NB4 (cell line): ENCODE measurements at places on chromosomes 6 and 20.
A peak's percentile ranks its signal among the peaks of the same experiment; 100 is the strongest.

DNA sequence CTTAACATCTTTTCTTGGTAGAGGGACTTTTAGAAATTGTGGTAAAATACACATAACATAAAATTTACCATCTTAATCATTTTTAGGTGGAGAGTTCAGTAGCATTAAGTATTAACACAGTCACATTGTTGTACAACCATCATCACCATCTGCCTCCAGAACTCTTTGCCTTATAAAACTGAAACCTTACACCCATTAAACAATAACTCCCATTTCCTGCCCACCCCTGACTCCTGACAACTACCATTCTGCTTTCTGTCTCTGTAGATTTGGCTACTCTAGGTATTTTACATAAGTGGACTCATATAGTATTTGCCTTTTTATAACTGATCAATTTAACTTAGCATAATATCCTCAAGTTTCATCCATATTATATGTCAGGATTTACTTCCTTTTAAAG lies 88.7 kb downstream of the ZHX3 start:
- DNase-seq, result no peak

DNA sequence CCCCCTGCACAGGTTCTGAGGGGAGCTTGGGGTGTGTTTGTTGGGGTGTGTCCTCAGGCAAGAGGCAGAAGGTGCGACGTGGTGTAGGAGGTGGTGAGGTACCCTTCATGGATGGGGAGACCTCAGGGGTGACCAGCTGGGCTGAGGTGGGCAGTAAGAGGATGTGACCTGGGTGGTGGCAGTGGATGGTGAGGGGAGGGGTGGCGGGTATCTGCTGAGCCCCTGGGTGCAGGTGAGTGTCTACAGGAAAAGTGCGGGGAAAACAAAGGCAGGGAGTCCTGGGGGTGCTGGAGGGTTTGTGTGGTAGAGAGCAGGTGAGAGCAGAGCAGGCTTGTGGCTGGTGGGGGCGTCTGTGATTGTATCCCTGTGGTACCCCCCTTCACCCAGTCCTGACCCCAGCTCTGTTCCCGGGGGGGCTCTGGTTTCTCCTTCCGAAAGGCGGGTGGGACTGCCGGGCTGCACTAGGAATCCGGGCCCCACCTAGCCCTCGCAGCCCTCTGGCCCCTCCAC lies 631 bp downstream of the RAET1L start:
- DNase-seq, result no peak

GRCh38 chr6:127288705-127289104 lies 22.0 kb downstream of the RNF146 start:
- no peak for DNase-seq

DNA sequence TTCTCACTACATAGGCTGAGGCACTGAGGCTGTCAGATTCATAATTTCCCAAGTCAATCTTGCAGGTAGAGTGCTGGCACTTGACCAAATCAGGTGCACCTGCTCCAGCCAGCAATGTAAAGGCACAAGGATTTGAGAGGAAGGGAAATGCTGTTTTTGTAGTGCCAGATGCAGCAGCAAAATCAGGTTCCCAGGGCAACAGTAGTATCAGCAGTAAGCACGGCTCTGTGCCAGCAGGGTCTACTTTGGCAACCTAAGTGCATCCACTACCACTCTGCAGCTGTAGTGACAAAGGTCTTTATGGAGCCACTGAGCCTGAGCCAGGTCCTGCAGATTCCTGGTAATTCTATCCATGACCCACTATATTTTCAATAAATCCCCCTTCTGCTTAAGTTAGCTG lies 329.5 kb downstream of the TPBG start:
- no peak for DNase-seq

DNA sequence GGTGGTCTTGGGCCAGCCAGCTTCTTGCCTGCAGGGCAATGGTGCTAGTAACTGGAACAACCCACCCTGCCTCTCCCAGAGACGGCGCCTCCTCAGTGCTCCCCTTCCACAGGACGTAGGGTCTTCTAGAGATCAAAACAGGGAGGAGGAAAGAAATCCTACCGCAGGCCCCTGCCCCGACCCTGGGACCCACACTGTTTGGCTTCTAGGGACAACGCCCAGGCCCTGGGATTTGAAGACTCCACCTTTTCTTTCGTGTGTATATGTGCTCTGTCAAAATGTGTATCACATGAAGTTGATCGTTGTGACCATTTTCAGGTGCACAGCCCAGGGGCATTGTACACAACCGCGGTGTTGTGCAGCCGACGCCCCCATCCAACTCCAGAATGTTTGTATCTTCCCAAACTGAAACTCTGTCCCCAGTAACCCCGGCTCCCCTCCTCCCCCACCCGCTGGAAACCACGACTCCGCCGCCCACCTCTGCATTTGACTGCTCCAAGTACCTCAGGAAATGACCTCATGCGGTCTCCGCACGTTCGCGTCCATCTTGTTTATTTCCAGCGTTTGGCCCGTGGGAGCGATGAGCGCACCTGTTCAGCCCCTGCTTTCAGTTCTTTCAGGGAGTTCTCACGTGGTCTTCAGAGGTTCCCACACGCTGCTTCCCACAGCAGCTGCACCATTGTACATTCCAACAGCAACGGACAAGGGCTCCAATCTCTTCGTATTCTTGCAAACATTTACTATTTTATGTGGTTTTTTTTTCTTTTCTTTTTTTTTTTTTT lies 3.4 kb upstream of the BHLHE23 start:
- peak; percentile 76 for DNase-seq

DNA sequence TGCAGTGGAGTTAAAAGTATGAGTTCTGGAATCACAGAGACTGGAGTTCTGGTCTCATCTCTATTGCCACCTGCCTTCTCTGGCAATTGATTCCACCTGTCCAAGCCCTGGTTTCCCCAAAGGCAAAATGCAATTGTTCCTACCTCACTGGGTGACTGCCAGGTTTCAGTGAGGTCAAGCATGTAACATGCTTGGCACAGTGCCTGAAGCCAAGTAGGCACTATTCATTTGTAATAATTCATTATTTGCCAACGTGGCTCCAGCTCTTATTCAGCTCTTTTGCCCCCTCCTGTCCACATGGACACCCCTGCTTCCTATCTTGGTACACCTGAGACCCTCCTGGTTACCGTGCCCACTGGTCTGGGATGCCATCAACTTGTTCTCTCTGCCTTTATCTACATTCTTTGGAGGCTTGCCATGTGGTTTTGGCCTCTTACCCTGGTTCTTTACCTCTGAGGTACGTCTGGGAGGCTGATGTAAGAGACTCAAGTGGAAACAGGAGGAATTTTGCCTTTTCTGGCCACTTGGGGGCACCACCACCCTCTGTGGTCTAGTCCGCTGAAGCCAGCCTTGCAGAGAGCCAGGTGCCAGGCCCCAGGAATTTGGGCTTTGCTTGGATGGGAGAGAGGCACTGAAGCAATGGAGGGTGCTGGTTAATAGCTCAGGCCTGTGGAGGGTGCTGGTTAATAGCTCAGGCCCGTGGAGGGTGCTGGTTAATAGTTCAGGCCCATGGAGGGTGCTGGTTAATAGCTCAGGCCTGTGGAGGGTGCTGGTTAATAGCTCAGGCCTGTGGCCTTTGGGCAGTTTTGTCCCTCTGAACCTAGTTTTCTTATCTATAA lies 1.7 kb downstream of the KCNK15 start:
- DNase-seq, result peak; percentile 72

DNA sequence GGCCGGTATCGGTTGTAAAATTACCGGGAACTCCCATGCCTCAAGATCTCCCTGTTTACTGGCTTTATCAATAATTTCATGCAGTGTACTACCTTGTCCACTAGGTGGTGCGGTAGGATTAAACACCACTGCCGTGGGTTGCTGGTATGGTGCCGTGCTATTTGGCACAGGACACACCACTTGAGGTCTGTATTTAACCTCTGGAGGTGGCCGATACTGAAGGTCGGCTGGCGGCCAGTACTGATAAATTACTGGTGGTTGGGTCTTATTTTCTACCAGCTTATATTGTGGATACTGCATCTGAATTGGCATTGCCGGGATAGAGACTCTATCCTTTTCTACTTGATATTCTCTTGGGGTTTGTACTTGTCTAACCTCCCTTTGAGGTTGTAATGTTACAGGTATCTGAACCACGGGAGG lies 14.3 kb upstream of the PTCRA start:
- peak; percentile 90 for DNase-seq

DNA sequence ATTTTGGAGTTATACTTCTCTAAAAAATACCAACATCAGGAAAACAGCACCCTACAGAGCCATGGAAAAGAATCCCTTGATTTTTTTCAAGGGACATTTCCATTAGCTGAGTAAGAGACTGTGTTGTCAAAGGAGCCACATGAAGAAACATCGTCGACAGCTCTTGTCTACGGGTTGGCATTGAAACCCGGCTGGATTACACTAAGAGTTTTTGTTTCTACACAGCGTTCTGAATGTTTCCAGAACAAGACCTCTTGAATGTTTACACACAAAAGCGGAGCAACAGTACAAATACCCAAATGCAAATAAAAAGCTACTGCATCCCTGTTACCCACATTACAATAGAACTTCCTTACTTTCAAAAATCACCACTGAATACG lies 2.4 kb upstream of the MYLK4 start:
- DNase-seq, result no peak

- DNase-seq, result no peak
Observed at GRCh38 chr20:38628580-38629470, 27.2 kb downstream of the ARHGAP40 start.

- peak; percentile 73 for DNase-seq
Observed at GRCh38 chr6:157273756-157274470, 49.4 kb downstream of the TMEM242 start.

- DNase-seq, result no peak
Observed at GRCh38 chr6:91824331-91824730, 1237.5 kb upstream of the MAP3K7 start.

GRCh38 chr20:1328680-1329330 lies at the start of gene SDCBP2:
SDCBP2 (minus strand) TSS chr20:1329139; CDS start chr20:1320416, 8,723 bp downstream.
- no peak for DNase-seq

DNA sequence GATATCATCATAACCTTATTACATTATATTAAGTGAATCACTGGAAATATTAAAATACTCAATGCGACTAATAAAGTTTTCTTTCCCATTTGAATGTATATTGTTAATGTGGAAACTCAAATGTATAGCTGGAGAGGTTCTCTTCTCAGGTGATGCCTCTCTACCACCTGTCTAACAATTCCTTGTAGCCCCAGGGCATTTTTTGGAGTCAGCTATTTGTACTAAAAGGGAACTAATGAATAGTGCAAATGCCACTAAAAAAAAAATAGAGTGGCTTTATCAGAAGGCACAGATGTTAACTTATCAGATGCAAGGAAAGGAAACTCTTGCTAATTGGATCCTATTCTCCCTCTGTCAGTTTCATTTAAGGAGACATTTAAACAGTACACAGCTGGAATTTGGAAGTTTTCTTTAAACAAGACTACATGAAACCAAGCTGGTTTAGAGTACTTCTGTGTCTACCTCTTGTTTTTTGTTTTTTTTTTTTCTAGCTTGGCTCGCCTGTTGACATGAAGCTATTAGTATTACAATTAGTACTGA lies 897.0 kb upstream of the SLC35B3 start:
- no peak for DNase-seq

DNA sequence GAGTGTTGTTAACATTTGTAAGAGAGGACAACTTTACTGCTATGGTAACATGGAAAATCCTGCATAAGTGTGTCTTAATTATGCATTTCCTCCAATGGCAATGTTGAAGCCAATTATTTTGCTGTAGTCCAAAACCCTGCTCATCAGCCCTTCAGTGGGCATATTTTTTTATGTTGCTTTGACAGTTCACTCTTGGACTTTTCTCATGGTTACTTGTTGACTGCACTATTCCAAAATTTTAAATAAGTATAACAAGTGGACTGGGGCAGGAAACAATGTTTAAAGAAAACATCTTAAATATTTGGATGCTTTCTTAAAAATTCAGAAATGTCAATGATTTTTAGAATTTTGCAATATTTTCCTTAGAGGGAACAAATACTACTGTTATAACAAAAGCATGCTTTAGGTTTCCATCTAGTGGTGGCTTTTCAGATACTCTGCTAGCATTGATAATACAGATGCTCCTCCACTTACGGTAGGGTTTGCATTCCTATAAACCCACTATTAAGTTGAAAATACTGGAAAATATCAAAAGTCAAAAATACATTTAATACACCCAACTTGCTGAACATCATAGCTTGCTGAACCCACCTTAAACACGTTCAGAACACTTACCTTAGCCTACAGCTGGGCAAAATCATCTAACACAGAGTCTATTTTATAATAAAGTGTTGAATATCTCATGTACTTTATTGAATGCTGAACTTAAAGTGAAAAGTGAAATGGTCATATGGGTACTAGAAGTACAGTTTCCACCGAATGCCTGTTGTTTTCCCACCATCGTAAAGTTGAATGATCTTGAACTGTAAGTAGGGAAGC lies 86.4 kb downstream of the ADGRG6 start:
- peak; percentile 47 for DNase-seq

GRCh38 chr6:158853072-158853879 lies 34.1 kb upstream of the EZR start:
- peak; percentile 90 for DNase-seq

GRCh38 chr20:32433311-32434021 lies 75.3 kb downstream of the ASXL1 start:
- DNase-seq, result no peak

- DNase-seq, result no peak
Observed at GRCh38 chr6:7848229-7848628, 62.4 kb downstream of the TXNDC5 start.

GRCh38 chr20:25695532-25696370 lies 902 bp downstream of the ZNF337 start:
- peak; percentile 49 for DNase-seq

DNA sequence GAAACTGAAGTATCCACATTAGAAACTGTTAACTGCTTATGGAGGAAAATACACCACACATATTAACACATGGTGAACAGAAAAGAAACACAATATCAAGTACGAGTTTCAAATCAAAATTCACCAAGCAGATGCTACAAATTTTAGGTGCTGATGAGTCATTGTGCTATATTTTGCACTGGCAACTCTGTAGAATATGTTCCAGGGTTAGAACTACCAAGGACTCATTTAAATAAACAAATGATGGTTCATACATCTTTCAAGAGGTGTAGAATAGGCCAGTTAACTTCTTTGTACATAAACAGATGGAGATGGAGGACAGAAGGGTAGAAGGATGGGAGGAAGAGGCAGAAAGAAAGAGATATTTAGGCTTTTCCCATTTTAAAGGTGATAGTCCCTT lies 184.9 kb downstream of the ARHGAP18 start:
- no peak for DNase-seq

- no peak for DNase-seq
Observed at GRCh38 chr20:63137851-63138415, 78.0 kb downstream of the YTHDF1 start.

DNA sequence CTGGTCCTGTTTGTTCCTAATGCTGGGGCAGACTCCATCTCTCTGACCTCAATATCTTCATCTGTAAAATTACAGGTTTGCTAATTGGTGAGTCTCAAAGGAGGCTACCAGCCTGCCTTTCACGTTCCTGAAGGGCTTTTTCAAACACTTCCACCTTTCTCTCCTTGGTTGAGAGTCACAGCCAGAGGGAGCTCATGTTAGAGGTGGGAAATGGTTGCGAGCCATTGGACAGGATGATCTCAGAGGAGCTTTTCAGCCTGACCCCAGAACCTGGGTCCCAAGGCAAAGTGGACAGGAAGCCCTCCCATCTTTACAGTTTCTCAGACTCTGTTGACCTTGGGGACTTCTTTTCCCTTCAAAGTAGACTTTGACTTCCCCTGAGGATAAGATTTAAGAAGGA lies 37.6 kb downstream of the NDUFAF5 start:
- DNase-seq, result no peak

GRCh38 chr6:35152067-35152707 lies 11.0 kb upstream of the TCP11 start:
- DNase-seq, result peak; percentile 73

- peak; percentile 53 for DNase-seq
Observed at GRCh38 chr20:9359561-9360308, 154.7 kb upstream of the LAMP5 start.

GRCh38 chr20:63759377-63759901 lies 19.9 kb downstream of the SLC2A4RG start:
- DNase-seq, result no peak
